ENCODE measurements at places on chromosomes 12 and 14.

DNA sequence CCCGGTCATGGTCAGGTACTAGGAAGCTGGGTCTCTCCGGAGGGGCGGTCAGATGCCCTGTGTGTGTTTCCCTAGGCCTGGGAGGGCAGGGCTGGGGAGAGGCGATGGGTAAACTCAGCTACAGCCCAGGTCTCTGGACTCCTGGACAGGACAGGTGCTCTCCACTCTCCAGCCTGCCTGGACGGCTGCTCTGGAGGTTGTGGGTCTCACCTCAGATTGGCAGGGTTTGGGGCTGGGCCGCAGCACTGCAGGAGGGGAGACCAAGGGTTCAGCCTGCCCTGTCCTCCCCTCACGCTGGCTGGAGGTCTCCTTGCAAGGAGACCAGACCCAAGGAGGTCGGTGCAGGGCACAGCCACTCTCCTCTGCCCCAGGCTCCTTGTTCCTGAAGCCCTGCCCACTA, 7.8 kb downstream of the KRT80 start:
- no peak for DNase-seq

DNA sequence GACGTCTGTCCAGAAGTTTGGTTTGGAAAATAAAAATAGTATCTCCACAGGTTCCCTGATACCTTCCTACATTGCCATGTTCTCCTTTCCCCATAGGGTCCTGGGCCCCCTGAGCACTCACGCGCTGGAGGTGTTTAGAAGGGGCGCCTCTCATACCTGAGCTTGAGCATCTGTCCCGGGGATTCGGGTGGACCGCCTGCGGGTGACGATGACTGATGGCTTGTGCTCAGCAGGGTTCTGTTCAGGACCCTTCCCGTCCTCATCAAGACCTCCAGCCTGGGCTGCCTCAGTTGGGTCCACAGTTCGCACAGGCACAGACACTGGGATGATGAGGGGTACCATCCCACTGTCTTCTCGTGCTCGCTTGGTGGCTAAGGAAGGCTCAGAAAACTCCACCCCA, 22.7 kb upstream of the PNMA1 start:
- DNase-seq, result no peak

DNA sequence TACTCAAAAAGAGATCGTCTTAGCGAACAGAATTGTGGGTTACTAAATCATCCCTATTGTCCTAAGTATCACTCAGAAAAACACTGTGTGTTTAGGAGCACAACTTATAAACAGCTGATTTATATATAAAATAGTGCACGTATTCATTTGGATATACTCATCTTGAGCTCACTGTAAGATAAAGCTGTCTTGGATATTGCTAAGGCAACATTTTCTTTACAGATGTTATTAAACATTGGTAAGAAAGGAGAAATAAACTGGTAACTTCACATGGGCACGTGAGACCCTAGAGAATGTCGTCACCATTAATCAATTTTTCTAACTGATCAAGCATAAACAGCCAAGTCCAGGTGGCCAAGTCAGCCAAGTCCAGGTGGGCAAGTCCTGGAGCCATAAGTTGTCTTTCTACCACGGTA, 1.7 kb downstream of the PAWR start:
- no peak for DNase-seq

- DNase-seq, result peak; percentile 79
Observed at GRCh38 chr14:23366426-23366921, 1.5 kb upstream of the EFS start.

GRCh38 chr12:1640328-1641234, 11.6 kb downstream of the WNT5B start:
- no peak for DNase-seq

DNA sequence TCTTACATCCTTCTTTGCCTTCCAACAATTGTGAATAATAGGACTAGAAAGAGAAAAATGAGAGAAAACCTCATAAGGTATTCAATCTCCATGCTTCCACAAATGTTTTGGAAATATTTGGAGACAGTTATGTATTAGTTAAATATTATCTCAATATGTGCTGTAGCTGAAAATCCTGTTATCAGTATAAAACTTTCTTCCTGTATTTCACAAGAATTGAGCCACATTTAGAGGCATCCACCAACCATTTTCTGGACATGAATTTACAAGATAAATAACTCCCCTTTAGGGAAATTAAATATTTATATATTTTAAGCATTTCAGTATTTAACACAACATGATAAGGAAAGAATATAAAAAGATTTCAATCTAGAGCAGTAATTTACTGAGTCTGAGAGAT, 200.3 kb downstream of the GPHN start:
- no peak for DNase-seq

- no peak for DNase-seq
Observed at GRCh38 chr14:92926180-92926845, 3.4 kb downstream of the CHGA start.

- no peak for DNase-seq
Observed at GRCh38 chr14:69291396-69291795, 31.4 kb downstream of the GALNT16 start.

- DNase-seq, result no peak
Observed at GRCh38 chr12:107468182-107468581, 217.4 kb upstream of the PWP1 start.

DNA sequence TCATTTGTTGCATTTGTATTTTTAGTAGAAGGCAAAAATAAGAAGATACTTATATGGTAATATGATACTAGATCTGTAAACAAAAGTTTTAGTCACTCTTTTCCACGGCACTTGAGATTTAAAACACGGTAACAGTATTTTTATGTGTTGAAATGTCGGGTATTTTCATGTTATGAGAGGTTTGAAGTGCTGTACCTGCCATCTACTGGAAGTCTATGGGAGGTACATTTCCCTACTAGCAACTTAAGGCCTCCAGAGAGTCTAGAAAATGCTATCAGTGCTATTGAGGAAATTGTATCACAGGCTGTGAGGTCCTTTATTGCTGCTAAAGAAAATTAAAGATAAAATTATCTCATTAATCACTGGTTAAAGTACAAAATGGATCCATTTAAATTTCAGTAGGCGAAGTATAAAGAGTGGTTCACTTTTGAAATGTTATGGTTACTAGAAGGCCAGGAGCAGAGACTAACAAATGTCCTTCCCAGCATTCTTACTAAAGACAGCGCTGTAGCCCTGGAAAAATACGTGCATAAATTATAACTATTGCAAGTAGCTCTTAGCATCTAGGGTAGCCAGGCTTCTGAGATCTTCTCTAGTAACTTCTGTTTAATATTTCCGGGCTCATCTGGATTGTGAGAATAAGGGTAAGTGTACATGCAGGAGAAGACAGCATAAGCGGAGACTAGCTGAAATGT, 77.6 kb upstream of the PRKD1 start:
- peak; percentile 77 for DNase-seq

DNA sequence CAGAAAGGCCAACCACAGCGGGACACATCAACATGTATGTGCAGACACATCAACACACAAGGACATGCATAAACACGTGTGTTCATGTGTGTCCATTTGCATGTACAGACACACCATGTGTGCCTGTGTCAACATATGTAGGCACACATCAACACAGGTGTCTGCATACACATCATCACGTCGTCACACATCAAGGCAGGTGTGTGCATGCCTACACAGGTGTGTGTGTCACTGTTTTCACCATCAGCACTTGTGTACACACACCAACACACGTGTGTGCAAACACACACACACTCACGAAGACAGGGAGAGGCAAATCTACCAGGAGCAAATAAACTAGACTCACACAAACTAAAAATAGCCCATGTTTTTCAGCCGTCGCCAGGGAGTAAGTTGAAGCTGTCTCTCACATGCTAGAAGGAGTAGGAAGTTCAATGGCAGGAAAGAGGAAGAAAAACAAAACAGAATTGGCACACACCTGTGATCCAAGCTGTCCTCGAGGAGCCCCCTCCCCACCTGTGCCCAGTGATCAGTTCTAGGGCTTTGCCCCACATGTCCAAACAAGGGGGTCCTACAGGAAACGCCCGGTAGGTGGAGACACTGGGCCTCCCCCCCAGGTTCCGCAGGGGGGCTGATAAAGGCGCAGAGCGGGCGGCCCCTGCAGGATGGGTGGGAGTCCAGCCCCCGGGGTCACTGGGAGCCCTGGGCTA, 7.4 kb downstream of the SCARB1 start:
- no peak for DNase-seq

GRCh38 chr12:16392846-16393535, 45.5 kb downstream of the MGST1 start:
- DNase-seq, result no peak

- DNase-seq, result no peak
Observed at GRCh38 chr14:87712396-87713090, 280.4 kb downstream of the GALC start.

- DNase-seq, result peak; percentile 84
Observed at GRCh38 chr12:54220092-54220557, 31.3 kb upstream of the SMUG1 start.

DNA sequence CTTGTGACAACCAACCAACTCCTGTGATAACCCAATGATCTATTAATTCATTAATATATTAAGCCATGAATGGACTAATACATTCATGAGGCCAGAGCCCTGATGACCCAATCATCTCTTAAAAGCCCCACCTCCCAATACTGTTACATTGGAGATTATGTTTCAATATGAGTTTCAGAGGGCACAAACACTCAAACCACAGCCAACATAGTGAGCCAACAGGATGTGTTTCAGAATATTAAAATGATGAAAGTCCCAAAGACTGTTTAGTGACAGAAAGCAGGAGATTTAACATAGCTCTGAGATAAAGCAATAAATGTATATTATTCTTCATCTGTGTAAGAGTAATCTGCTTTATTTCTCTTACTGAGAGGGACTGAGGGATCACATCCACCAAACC, 71.7 kb downstream of the PTPRO start:
- DNase-seq, result no peak

DNA sequence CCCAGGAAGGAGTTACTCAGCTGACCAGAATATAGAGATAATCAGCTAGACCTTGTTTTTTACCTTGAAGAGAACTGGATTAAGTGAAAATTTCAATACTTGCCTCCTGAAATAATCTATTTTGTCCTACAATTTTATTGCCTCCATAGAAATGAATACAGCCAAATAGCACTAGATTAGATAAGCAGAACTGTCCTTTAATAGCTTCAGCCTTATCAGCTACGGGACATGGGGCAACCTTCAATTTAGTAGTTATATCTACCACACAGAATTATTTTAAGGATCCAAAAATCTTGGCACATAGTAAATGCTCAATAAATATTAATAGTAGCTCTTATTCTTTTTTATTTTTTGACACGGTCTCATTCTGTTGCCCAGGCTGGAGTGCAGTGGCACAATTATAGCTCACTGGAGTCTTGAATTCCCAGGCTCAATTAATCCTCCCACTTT, 67.2 kb upstream of the PLEKHG3 start:
- DNase-seq, result no peak

DNA sequence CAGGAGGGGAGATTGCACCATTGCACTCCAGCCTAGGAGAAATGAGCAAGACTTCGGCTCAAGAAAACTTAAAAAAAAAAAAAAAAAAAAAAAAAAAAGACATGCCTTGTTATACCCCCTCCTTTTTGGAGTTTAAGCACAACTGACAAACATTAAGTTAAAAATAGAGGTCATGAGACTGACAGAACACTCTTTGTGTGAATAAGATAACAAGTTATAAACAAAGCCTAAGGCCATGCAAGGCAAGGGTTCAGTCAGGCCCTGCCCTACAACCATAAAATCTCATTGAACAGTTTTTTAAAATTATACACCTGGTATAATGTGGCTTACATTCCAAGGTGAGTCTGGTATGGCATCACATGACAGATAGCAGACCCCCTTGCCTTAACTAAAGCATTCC, 39.3 kb downstream of the TSPAN19 start:
- no peak for DNase-seq

- no peak for DNase-seq
Observed at GRCh38 chr12:86265329-86265695, 9.1 kb upstream of the MGAT4C start.

- DNase-seq, result peak; percentile 54
Observed at GRCh38 chr12:53538209-53538689, 31.0 kb upstream of the NPFF start.

DNA sequence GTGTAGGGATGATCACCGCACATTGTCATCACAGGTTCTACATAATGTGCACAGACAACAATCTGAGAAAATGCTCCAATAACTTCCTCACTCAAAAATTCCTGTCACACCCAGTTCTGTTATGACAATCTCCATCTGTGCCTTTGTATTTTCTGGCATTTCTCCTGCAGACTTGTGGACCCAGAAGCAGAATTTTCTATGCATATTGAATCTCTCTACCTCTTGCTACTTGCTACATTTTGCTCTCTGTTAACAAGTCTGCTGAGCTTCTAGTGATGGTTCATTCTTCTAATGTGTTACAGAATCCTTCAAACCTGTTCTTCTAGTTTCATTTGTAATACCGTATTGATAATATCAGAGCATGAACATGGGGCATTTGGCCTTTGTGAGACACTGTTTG, 127.8 kb upstream of the PTPRQ start:
- no peak for DNase-seq

DNA sequence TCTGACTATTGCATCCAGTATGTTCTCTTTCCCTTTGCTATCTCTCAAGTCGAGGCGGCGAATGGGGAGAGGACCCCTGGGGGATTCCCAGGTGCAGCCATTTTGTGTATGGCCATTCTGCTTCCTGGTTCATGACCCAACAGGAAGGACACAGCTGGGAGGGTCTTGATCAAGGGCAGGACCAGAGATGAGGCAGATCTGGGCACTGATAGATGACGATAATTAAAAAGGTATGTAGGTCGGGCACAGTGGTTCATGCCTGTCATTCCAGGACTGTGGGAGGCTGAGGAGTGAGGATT, 73.9 kb downstream of the EID3 start:
- no peak for DNase-seq

GRCh38 chr12:124621296-124621660, 53.9 kb upstream of the NCOR2 start:
- peak; percentile 69 for DNase-seq

DNA sequence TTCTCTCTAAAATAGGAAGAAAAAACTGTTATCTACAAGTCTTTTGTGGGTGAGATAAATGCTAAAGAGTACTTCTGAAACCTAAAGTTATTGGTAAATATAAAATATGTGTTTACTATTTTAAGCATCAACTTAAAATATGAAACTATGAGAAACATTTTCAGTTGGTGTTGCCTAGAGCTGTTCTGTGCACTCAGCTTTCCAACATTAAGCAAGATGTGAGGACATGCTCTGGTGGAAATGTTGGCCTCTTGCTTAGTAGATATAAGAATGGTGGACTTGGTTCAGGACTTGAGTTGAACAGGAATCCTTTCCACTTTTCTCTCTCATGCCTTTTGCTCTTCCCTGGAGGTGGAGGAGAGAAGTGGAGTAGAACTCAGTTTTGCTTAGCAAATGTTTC, 164.1 kb upstream of the PELI2 start:
- DNase-seq, result no peak

DNA sequence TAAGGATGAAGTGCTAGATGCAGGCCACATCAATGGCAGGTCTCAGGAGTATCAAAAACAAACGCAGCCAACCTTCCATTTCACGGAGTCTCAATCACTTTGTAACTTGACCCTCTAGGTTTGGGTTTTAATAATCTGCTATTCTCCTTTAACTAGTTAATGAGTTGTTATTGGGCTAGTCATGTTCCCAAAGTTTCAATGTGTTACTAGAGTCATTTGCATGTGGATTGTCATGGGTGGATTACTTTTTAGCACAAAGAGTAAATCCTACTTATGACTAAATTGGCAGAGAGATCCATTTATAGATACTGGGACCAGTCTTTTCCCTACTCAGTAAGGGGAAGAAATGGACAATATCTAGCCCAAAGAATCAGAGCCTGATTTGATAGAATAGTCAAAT, 151.0 kb downstream of the BCAT1 start:
- DNase-seq, result no peak
